ENCODE measurements at places on chromosomes 5 and 9.
A peak's percentile ranks its signal among the peaks of the same experiment; 100 is the strongest.

DNA sequence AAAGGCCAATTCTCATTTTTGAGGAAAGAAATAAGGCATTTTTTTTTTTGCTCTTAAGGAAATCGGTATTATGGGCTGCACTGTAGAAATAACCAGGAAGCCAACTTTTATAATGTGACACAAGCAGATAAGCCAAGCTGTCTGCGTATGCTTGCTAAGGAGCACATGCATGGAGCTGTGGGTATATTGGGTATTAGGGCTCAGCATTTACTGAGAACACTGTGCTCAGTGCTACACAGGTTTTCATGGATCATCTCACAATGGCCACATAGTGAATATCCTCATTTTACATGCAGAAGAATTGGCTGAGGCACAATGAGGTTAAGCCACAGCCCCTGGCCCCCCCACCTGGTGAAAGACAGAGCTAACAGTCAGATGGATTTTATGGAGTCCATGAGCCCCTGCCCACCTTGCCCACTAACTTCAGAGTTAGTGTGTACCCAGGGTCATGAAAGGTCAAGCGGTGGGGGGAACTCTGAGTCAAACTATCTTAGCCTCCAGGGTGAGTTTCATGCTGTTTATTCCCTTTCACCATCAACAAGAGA lies 204.8 kb downstream of the SPATA31A6 start:
- peak; percentile 8 for DNase-seq

- peak; percentile 18 for DNase-seq
Observed at GRCh38 chr9:32350682-32351081, 33.8 kb upstream of the ACO1 start.

DNA sequence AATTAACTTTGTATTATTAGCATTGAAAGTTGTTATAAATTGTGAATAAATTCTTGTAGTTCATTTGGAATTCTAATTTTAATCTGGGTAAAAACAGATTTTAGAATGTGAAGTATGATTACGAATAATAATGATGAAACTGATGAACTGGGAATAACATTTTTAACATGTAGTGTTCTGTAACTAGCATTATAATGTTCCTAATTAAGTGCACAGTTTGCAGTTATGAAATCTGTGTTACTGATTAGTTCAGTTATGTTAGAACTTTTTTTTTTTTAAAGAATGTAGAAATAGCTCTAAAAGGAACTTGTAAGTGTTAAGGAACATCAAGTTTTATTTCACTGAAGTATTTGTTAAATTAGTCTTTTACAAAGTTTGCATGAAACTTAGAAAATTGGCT lies 48.9 kb upstream of the EIF4EBP3 start:
- no peak for DNase-seq

DNA sequence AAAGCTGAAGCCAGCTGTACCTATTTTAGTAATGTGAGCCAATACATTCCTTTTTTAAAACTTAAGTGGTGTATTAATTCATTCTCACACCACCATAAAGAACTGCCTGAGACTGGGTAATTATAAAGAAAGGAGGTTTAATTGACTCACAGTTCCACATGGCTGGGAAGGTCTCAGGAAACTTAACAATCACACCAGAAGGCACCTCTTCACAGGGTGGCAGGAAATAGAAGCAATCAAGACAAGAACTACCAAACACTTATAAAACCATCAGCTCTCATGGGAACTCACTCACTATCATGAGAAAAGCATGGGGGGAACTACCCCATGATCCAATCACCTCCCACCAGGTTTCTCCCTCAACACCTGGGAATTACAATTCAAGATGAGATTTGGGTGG lies 21.0 kb downstream of the ESM1 start:
- DNase-seq, result no peak

DNA sequence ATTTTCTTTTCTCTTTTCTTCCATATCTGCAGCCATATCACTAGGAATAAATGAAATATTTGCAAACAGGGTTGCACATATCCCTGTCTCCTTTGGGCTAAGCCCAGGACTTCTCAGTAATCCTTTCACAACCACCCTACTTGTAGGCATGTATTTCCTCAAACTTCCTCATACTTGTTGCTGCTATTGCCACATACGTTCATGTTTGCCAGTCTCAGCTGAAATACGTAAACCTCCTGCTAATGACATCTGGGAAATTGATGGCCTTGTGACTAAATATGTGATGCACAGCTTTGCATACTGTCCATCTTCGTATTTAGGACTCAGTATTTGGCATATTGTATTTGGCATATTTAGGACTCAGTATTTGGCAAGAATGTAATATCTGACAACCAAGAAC lies 224.6 kb downstream of the PLK2 start:
- DNase-seq, result no peak

DNA sequence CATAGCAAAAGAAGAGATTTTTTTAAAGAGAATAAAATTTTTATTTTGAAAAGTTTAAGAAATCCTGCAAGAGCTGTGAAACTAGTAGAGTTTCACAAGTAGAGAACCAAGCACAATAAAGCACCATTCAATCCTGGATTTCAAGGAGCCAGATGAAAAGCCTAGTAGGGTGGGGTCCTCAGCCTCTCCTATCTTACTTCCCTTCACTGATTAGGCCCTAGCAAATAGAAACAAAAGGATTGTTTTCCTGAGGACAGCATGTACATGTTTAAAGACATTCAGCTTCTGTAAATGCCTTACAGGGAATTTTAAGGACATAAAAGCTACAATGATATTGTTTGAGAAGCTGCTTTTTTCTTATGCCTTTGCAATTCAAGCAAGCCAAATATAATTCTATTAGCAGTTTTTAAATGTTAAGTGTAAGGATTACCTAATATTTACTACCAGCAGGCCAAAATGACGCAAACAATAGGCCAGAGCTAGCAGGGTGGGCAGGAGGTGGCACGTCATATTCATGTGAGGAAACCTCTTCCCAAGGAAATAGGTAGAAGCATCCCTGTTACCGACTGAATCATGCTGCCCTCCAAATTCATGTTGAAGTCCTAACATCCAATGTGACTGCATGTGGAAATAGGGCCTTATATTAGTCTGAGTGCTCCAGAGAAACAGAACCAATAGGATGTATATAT lies 337.6 kb downstream of the MLLT3 start:
- DNase-seq, result no peak

DNA sequence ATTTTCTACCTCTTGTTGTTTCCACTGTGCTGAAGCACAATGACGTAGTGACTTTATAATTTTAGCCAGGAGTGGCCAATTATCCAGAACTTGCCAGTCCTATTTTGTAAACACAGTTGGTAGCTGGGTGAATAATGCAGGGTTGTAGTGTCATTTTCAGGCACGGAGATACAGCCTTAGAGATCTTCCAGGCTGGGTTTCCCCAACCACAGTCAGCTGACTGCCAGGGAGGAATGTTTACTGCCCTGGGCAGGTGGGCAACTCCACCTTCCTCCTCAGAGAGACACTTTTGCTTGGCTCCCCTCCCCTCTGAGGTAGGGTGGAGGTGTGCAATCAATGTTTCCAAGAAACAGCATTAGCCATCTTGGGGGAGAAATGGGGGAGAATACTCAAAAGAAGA lies 228.1 kb upstream of the NR4A3 start:
- DNase-seq, result no peak

- DNase-seq, result no peak
Observed at GRCh38 chr9:85676790-85677189, 65.0 kb downstream of the AGTPBP1 start.

DNA sequence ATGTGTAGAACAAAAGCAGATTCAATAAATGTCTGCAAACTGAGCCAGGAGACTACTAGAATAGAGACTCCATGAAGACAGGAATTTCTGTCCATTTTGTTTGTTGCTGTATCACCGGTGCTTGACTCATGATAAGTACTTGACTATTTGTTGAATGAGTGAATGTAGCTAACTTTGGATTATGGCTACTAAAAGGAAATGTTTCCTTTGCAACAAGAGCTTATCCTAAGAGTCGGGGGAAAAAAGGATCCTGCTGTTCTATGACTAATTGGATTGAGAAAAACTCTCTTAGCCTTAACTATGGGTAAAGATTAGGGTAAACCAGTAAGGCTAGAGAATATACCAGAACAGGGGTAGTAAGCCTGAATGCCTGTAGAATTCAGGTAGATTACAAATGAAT lies 3.5 kb downstream of the PAIP1 start:
- DNase-seq, result no peak

- DNase-seq, result no peak
Observed at GRCh38 chr5:96649681-96650540, 12.3 kb upstream of the CAST start.

GRCh38 chr5:19605846-19606407 lies 382.1 kb downstream of the CDH18 start:
- no peak for DNase-seq

- DNase-seq, result no peak
Observed at GRCh38 chr5:136656811-136657210, 291.5 kb upstream of the TRPC7 start.

DNA sequence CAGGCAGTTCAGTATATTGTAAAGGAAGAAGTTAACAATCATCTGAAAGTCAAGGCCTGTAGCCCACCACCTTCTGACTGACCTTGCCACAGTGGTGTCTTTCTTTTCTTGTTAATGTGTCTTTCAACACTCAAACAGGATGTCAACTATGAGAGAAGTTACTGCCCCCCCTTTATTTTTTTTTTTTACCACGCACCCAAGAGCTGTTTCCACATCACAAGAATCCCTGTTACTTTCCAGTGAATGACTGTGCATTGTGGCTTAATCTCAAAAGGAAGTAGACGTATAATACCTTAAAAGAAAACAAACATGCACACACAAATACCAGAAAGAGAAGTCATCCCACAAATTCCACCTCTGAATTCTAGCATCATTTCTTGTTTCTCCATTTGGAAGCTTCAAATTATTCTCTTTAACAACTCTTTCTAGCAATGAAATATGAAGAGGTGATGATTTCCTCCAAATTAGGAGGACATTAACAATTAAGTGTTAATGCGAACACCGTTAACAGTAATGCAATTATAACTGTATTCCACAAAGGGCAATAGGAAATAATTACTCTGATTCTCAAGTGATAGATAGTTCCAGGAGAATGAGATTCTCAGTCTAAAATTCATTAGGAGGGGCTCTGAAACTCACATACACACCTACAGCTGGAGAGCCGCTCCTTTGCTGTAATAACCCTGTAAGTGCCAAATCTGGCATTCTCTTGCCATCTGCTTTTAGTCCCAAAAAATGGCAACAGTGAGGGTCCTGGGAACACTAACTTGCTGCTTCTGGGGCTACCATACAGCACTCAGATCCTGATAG lies 201.0 kb downstream of the EFNA5 start:
- no peak for DNase-seq

- DNase-seq, result no peak
Observed at GRCh38 chr5:135890867-135891266, 4.8 kb downstream of the IL9 start.

DNA sequence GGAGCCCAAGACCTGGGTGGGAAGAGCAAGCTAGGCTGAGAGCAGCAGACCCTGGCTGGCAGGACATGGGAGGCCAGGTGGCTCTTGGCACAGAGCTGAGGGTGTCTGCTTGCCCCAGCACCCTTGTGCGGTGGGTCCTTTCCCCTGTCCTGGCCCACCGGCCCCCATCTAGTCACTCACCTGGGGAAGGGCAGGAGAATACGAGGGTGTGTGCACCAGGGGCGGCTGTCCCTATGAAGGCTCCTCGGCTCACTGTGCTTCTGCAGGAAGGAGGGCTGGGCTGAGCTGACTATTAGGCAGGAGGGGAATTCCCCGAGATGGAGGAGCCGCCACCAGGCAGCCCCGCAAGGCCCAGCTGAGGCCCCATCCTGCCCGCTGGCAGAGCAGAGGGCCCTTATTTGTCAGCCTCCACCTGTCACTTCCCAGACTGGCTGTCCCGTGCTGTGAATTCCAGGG lies 6.1 kb upstream of the TNIP1 start:
- no peak for DNase-seq

- DNase-seq, result peak; percentile 67
Observed at GRCh38 chr9:6123416-6123815, 92.2 kb upstream of the IL33 start.

All from SK-N-DZ (cell line).